ENCODE measurements at places on chromosomes 6 and 20.

DNA sequence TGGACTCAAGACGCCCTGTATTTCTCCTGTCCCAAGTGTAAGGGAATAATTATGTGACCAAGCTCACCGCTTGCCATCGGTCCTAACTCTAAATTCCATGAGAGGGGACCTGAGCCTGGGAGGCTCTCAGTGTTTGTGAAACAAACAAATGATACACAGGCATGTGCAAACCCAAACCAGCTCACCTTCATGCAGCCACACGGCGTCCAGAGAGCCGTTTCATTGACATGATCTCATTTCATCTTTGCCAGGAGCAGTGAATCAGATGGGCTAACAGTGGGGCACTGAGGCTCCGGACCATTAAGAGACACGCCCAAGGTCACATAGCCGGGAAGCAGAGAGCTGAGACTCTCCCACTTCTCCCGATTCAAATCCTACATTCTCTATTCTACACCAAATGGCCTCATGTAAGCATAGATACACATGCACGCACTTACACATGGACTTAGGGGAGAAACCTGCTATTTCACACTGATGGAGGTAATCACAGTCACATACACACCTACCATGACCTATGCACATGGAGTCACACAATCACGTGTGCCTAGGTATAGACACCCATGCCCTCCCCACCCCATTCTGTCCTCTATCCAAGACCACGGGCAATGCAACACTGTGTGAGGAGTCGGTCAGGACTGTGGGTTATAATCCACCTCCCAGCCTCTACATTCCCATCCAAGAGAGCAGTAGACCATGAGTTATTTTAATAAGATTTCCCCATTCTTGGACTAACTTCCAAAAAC is 1.1 kb downstream of the BNIP5 start:
- no peak for DNase-seq

DNA sequence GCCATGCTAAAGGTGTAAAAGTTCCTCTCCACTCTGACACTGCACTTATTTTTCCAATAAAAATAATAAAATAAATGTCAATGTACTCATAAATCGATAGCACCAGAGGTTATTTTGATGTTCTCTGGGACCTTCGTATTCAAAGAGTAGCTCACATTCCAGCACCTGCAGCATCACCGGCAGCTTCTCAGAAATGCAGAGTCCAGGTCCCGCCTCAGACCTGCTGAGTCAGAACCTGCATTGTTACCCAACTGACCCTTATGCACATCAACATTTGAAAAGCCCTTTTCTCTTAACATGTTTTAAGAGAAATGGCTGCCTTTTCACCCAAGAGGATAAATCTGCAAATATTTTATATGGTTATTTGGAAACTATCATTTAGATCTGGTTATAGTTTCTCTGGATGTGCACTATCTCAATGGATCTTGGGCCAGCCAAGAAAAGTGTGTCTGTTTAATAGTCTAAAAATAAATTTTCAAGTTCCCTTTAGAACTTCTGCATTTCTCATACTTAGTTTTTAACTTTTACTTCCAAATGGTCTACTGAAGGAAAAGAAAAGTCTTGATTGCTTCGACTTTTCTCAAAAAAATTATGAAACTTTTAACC is 216.2 kb upstream of the PRDM1 start:
- no peak for DNase-seq

- DNase-seq: no peak
Observed at GRCh38 chr20:62365814-62366369, 1.2 kb downstream of the LAMA5 start.

DNA sequence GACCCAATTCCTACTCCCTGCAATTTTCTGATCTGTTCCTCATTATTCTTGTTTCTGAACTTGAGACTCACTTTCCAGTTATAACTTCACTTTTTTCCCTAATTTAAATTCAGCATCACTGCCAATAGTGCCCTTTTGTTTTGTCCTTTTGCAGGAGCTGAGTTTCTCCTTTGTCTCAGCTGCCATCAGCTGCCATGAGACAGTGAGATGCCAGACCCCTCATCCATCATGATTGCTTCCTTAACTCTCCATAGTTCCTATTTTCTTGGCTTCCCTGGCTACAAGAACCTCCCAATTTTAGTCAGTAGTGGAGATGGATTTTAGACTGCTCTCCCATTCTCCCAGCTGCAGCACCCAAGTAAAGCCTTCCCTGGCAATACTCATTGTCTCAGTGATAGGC is 518.1 kb downstream of the HDGFL1 start:
- no peak for DNase-seq

GRCh38 chr6:89862698-89863097 is 31.6 kb upstream of the GJA10 start:
- DNase-seq: no peak

GRCh38 chr6:115885636-115886366 is 174.9 kb downstream of the FRK start:
- DNase-seq: no peak

DNA sequence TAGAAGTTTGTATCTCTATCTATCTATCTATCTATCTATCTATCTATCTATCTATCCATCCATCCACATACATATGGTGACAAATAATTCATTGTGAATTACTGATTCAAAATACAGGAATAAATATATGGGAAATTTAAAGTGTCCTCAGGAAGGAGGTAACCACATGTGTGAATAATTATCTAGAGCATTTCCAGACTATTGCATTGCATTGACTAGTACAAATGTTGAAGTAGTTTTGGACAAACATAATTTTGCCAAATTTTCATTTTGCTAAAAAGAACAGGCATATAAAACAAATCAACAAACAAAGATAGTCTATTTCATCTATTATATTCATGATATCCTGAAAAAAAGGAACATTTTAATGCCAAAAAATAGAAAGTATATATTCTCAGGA is 192.7 kb downstream of the UTRN start:
- no peak for DNase-seq

GRCh38 chr20:24662752-24663365 is 193.4 kb downstream of the SYNDIG1 start:
- no peak for DNase-seq

GRCh38 chr6:39317256-39317655 is 3.0 kb upstream of the KCNK17 start:
- no peak for DNase-seq

DNA sequence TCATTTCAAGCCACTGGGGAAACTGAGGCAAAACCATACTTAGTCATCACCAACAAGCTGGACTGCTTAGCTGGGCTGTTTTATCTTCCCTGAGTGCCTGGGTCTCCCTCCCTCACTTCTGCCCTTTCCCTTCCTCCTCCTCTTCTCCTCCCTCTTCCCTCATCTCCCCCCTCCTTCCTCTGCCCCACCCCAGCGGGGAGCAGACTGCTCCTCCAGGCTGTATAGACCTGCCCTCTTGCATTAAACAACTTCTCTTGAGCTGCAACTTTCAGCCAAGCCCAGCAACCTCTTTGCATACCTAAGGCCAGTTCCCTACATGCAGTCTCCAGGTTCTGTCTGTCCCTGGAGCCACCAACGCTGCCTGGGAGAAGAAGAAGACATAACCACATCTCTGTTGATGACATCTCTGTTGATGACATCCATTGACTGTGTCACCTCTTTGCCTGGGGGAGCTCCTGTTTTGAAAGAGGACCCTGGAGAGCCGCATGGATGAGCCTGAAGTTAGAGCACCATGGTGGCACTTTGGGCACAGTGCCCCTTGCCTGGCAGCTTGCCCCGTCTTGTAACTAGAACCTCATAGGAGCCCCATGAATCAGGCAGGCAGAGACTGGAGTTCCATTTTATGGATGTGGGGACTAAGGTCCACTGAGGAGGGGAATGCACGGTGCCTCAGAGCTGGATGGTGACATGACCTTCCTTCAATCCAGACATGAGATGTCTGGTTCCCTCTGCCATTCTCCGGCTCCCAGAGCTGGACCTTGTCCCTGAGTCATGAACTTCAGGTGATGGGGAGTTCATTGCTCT is 7.8 kb upstream of the BPIFB6 start:
- no peak for DNase-seq

DNA sequence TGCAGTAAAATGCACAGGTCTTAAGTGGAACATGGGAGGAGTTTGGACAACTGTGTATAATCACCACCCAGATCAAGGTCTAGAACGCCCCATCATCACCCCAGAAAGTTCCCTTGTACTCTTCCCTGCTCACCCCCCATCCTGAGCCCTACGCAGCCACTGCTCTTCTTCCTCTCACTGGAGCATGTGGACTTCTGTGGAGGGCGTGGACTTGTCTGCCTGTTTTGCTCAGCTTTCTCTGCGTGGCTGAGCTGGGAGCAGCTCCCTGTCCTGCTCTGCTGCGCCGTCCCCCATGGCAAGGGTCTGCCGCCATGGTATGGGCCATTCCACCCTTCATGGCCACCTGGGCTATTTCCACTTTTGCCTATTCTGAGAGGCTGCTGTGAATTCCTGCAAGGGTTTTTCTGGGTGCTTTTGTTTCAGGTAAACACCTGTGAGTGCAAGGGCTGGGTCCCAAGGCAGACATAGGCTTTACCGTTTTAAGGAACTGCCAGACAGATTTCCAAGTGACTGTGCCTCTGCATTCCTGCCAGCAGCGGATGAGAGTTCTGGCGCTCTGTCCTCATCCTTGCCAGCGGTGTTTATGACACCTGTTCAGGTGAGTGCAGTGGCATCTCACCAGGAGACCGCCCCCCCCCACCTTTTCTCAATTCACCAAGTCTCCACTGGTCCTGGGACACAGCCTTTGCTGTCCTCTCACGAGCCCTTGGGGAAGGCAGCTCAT is 19.7 kb downstream of the PCK1 start:
- DNase-seq: no peak

DNA sequence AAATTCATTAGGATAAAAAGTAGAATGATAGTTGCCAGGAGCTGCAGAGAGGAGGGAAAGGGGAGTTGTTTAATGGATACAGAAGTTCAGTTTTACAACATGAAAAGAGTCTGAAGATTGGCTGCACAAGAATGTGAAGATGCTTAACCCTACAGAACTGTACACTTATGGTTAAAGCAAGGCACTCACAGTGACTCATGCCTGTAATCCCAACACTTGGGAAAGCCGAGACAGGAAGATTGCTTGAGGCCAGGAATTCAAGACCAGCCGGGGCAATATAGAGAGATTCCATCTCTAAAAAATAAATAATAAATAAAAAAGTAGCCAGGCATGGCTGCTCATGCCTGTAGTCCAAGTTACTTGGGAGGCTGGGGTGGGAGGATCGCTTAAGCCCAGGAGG is 174.0 kb downstream of the TASP1 start:
- no peak for DNase-seq

DNA sequence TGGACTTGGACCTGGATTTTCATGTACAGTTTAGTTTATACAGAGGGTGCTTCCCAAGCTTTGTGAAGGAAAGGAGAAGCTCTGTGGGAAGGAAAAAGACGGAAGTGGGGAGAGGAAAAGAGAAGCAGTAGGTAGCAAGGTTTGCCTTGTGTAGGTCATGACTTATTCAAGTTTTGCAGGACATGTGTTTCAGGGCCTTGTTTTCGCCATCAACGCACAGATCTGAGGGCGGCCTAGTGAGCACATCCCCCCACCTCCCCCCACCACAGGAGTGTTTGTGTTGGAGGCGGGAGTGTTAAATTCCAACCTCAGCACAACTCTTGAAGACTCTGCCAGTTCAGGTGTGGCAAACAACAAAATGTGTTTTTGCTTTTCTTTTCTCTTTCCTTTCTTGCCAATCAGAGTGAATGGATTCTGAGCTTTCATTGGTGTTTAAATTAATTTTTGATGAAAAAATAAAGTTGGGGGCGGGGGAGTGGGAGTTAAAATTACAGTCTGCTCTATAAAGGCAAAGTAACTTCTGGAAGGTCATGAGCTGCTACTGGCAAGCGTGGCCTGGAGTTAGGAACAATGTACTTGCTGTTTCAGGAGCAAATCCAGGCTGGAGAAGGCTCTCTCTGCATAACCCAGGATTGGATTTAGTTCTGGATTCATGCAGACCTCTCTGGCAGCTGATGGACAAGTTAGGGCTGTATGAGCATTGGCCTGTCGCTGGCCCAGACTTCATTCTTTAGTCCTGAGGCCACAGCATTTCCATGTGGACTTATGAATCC is 338.5 kb downstream of the CD83 start:
- DNase-seq: no peak

DNA sequence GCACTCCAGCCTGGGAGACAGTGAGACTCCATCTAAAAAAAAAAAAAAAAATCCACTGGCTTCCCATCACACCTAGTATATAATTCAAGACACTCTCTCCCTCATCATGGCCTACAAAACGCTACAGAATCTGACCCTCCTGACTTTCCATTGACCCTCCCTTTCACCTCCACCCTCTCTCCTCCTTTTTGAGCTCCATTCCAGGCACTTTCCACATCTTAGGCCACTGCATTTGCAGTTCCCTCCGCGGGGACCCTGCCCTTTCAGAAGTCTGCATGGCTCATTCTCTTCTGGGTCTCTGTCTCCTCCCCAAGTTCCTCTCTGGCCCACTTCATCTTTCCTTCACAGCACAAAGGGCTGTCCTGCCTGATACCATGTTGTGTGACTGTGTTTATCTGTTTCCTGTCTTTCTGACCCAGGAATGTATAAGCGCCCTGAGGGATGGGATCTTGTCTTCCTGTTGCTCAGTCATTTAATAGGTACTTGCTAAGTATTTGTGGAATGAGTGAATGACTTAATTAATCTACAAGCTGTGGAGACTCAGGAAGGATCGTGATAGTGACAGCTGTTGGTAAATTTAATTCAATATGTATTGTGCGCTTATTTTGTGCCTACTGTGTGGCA is 35.2 kb downstream of the NCR2 start:
- DNase-seq: no peak

GRCh38 chr6:125392682-125393081 is 90.9 kb upstream of the HDDC2 start:
- no peak for DNase-seq

GRCh38 chr20:976033-976432 is 26.1 kb downstream of the RSPO4 start:
- no peak for DNase-seq

- DNase-seq: no peak
Observed at GRCh38 chr6:7145885-7146828, 38.4 kb downstream of the RREB1 start.

GRCh38 chr6:24631671-24632070 is 14.3 kb downstream of the KIAA0319 start:
- no peak for DNase-seq

GRCh38 chr6:167495506-167496401 is 170.9 kb downstream of the TTLL2 start:
- no peak for DNase-seq

Measured in stimulated activated CD4-positive, alpha-beta T cell treated with anti-CD3 and anti-CD28 coated beads, TNF-alpha, amount 100 ng/mL, for 24 hours (primary cell).